ENCODE measurements at places on chromosomes 1 and 21. TPM values are rescaled to one million over a fixed set of nuclear protein-coding genes. Genes with fewer than 3 reads are reported as not detected.

The CRABP2 gene
- total RNA-seq: 6.3 TPM

The CYP4A11 gene
- total RNA-seq: not detected

The SH2D5 gene
- total RNA-seq: 17.9 TPM

The MDM4 gene
- 50.8 TPM for total RNA-seq

The ASB17 gene
- total RNA-seq: not detected

The NPHS2 gene
- not detected for total RNA-seq

The C1orf167 gene
- total RNA-seq: not detected

The VWA5B1 gene
- total RNA-seq: not detected

The NTNG1 gene
- not detected for total RNA-seq

The GPR153 gene
- total RNA-seq: 4.1 TPM

The PGLYRP4 gene
- not detected for total RNA-seq

The KCNK1 gene
- 3.5 TPM for total RNA-seq

The PRAMEF8 gene
- not detected for total RNA-seq

The LDLRAP1 gene
- 8.0 TPM for total RNA-seq

The ECM1 gene
- 135 TPM for total RNA-seq

The GRHL3 gene
- total RNA-seq: not detected

The ARHGAP30 gene
- total RNA-seq: 0.07 TPM

The SLC9C2 gene
- not detected for total RNA-seq

The VHLL gene
- total RNA-seq: not detected
